ENCODE measurements at places on chromosomes 2 and 18. TPM values are rescaled to one million over a fixed set of nuclear protein-coding genes. Genes with fewer than 3 reads are reported as not detected.

SPATA3 gene
- not detected for polyA plus RNA-seq

MC2R gene
- polyA plus RNA-seq, result 0.01 TPM

PRSS56 gene
- not detected for polyA plus RNA-seq

DNA sequence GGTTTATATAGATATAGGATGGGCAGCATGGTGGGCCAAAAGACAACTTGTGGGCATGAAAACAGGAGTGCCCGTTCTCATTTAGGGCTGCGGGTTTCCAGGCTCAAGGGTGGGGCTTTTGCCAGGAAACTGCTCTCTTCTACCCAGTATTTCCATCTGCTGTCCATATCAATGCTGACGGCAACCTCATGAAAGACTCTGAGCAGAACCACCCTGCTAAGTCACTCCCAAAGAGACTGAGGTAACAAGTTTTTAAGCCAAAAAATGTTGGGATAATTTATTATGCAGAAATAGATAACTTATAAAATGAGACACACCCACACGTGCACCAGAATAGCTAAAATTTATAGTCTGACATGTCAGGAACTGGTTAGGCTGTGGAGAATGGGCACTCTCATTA is 36.1 kb upstream of the MPPE1 start:
- H3K4me3 ChIP-seq, result no peak overlapping the region
- no peak overlapping the region for H3K27ac ChIP-seq
- no peak for DNase-seq
- H3K36me3 ChIP-seq, result no peaks in the 10 kb centered on the region
- H3K27me3 ChIP-seq, result no peaks in the 10 kb centered on the region
- peaks cover 11% of the 10 kb centered on the region for H3K4me1 ChIP-seq

- H3K27ac ChIP-seq, result peak overlapping the region; percentile 83
- peaks cover 3% of the 10 kb centered on the region for H3K36me3 ChIP-seq
- DNase-seq, result peak; percentile 48
- H3K27me3 ChIP-seq, result no peaks in the 10 kb centered on the region
- peaks cover 23% of the 10 kb centered on the region for H3K4me1 ChIP-seq
- peak overlapping the region; percentile 89 for H3K4me3 ChIP-seq
Observed at GRCh38 chr2:42569883-42570282, 1.5 kb downstream of the MTA3 start.

Measured in small intestine (tissue), 16 donors.